ENCODE measurements at places on chromosomes 2 and 18.

GRCh38 chr18:50117863-50118262, 77.1 kb downstream of the MYO5B start:
- DNase-seq: no peak

DNA sequence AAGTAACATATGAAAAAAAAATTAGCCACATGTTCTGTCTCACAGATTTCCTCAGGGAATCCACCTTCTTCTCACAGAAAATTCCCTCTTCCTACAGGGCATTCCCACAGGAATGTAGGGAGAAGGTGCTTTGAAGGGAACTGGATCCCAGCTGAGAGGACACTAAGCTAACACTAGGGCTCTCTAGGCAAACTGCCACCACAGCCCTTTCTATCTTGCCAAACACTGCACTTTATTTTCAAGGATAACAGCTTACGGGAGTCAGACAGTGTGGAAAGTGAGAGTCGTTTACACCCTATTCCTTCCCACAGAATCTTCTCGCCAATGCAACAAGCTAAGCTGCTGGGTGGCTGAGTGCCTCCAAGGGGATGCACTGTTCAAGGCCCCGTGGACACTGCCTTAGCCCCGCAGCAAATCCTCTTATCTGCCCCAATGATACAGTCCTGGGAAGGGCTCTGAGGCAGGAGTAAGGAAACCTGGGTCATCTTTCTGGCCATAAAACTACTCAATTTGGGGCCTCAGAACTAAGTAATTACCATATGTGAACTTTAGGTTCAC, 76.9 kb downstream of the CCDC93 start:
- DNase-seq: no peak

DNA sequence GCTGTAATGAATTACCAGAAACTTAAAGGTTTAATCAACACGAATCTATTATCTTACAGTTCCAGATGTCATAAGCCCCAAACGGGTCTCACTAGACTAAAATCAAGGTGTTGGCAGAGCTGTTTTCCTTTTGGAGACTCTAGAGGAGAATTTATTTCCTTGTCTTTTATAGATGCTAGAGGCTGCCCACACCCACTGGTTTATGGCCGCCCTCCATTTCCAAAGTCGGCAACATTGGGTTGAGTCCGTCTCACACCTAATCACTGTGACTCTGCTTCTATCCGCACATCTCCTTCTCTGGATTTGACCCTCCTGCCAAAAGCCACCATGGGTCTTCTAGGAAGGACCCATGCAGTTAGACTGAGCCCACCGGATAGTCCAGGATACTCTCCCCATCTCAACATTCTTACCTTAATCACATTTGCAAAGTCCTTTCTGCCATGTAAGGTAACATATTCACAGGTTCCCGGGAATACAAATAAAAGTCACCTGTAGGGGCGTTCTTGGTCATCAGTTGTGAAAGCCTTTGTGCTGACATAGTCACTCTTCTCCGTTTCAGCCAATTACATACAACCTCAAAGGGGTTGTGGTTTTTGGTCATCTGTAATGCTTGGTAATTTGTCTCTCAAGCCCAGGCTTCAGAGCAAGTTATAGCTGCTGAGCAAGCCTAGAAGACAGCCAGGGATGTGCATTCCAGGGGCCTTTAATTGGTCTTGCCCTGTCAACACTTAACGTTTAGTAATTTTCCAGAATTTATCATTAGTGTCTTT, 179.4 kb downstream of the ANTXR1 start:
- DNase-seq: no peak

- DNase-seq: no peak
Observed at GRCh38 chr18:42821492-42821891, 294.0 kb downstream of the RIT2 start.

DNA sequence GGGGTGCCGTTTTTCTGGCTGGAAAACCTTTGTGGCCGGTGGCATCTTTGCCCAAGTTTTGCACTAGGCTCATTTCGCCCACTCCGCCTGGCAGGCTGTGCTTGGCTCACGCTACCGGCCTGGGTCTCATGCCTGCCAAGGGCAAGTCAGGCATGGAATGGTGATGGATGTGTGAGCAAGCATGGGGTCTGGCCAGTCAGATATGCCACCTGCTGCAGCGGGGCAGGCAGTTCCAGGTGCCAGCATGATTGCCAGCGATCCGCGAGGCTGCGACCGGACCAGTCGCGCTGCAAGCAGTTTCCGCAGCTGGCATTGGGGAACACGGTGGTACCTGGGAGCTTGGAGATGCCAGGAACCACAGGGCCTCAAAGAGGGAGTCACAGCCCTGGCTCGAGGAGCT, 40.6 kb downstream of the TAF1B start:
- no peak for DNase-seq

GRCh38 chr2:134446383-134447017, 192.6 kb downstream of the MGAT5 start:
- no peak for DNase-seq

DNA sequence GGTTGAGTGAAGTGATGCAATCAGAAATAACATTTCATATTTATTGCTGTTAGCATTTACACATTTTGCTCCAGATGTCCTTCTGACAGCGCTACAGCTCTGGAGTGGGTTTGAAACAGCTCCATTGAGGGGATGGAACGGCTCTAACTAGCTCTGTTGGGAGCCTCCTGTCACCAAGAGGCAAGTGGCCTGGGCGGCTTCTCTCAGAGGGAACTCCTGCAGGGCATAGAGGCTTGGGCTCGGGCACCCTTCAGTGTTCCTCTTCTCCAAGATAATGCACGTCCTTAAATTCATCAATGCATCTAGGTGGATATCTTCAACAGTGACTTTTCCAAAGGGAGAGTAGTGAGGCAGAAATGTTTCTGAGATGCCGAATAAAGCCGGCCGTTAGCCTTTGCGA, 122.5 kb downstream of the CNTNAP5 start:
- DNase-seq: no peak

GRCh38 chr18:50842846-50843245, 23.0 kb upstream of the MRO start:
- DNase-seq: no peak

- DNase-seq: no peak
Observed at GRCh38 chr2:71466301-71467179, 13.2 kb downstream of the DYSF start.

GRCh38 chr18:22417496-22418188, at the start of gene CTAGE1:
Gene CTAGE1 (minus strand): TSS chr18:22417915. CDS start chr18:22417811, 104 bp downstream.
- DNase-seq: no peak

- no peak for DNase-seq
Observed at GRCh38 chr2:96596596-96596995, 41.5 kb downstream of the KANSL3 start.

DNA sequence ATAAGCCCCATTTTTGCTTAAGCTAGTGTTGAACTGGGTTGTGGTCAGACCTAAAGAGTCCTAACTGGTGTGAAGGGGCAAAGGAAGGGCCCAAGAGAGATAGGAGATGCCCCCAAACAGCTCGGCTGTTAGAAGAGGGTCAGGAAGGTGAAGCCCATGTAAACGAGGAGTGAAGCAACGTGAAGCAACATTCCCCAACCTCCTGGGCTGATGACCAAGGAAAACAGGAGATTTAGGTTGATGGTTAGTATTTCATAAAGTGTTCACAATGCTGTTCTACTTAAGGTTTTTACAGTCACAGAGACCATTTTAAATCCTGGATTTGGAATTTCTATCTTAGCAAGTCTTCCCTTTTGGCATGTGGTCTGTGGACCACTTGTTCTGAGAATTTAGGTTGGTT, 144.0 kb upstream of the SERPINE2 start:
- DNase-seq: no peak

DNA sequence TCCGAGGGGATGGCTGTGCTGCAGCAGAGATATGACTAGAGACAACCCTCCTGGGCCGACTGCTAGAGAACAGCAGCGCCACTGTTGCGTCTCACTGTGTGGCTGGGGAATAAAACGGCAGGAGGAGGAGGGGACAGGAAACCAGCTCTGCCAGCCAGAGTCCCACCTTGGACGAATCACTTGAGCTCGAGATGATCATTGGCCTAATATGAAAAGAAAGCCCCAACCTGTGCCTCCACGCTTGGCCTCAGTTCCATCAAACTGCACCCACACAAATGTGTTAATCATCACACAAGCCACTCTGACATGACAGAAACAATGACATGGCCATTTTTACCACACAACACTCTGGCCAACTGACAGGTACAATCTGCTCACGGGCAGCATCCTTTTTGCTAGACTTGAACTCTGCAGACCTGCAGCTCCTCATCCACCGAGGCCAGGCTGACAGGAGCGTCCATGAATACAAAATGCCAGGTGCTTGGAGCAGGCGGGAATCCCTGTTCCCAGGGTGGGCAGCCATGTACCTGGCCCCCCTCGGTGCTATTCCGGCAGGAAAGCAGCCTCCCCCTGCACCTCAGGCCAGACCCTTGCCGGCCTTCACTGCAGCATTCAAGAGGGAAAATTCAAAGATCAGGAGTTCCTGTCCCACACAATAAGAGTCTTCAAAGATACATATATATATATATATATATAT, 52.3 kb downstream of the PARD6G start:
- no peak for DNase-seq

GRCh38 chr2:222751238-222751637, 79.8 kb downstream of the MOGAT1 start:
- no peak for DNase-seq

DNA sequence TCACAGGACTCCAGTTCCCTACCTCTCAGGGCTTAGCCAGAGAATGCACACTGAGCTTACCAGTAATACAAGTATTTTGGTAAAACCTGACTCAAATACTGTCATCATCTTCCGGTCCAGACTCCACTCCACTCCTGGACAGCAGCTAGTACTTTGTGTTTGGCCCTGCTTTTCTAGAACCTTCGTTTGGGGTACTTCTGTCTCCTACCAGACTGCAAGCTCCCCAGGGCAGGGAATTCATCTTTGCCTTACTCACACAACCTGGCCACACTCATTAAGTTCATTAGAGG, 108.9 kb upstream of the CDC42EP3 start:
- DNase-seq: no peak

DNA sequence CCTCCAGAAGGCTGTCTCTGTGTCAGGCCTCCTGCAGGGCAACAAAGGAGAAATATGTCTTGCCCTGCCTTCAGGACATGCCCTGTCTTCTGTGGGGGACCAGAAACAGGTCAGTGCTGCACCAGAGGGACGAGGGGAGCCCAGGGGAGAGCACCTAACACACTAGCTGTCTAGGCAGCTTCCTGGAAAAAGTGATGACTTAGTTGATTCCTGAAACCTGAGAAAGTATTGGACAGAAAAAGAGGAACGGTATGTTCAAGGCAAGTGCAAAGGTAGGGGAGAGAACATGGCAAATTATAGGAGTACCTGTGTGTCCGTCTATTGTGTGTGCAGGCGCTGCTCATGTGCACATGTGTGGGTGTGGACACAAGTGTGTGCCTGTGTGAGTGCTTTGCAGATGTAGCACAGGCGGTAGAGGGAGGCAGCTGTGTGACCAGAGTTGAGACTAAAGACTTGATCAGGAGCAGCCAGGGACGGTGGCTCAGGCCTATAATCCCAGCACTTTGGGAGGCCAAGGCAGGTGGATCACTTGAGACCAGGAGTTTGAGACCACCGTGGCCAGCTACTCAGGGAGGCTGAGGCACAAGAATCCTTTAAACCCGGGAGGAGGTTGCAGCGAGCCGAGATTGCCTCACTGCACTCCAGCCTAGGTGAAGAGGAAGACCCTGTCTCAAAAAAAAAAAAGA, 119.5 kb downstream of the GYPC start:
- DNase-seq: no peak
